Glomerular endothelial cell (primary cell): ENCODE measurements at places on chromosomes 12 and 14.

- DNase-seq = no peak
Measured at GRCh38 chr14:54330876-54331275, 65.9 kb upstream of the CDKN3 start.

DNA sequence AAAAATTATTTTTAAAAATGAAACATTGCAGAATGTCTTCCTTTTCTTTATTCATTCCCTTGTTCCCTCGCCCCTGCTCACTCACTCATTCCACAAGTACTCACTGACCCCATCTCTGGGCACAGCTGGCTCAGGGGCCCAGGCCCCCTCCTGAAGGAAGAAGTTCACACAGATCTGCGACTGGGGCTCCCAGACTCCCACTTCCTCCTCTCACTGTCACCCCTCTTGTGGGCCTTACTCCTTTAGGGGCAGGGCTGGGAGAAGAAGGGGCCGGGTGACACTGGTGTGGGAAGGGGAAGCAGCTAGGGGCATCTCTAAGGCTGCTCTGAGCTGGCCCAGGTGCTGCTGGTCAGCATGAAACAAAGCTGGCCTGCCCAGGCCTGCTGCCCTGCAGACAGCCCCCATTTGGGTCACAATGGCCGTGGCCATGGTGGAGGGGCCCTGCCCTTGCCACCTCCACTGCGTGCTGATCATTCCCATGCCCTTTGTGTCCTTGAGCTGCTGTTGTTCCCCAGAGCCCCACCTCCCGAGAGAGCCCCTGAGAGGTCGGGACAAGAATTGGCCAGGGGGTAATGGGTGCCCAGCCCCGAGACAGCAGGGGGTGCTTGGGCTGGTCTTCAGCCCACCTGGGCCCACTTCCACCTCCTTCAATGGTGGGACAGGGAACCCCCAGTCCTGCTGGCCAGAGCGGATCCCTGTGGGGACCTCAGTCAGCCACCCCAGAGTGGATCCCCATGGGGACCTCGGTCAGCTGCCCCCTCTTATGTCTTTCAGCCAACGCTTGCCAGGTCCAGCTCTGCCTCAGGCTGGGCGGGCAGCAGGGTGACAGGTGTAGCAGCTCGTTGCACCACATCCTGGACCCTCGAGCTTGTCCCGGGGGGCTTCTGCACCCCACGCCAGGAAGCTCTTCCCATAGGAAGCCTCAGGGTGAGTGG lies 212.4 kb upstream of the C14orf180 start:
- DNase-seq = no peak

DNA sequence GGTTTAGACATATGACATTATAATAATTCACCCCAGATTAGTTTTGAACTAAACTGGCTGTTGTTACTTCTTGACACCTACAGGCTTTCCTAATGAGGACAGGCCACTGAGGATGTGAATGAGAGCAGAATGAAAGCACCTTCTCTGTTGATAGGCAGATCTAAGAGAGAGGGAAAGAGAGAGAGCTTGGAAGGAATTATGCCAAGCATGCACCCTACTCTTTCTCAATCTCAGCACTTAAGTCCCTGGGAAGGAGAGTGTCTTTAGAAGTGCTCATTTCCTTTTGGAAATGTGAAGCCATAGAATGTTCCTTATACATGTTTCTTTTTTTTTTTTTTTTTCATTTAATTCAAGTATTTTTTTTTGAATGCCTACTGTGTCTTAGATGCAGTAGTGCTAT lies 49.0 kb downstream of the TBC1D15 start:
- no peak for DNase-seq

- DNase-seq = no peak
Measured at GRCh38 chr14:72962829-72963312, 36.6 kb downstream of the DCAF4 start.

- DNase-seq = no peak
Measured at GRCh38 chr14:59582161-59582560, 5.5 kb upstream of the CCDC175 start.

- DNase-seq = no peak
Measured at GRCh38 chr12:91781114-91781513, 364.5 kb downstream of the BTG1 start.

DNA sequence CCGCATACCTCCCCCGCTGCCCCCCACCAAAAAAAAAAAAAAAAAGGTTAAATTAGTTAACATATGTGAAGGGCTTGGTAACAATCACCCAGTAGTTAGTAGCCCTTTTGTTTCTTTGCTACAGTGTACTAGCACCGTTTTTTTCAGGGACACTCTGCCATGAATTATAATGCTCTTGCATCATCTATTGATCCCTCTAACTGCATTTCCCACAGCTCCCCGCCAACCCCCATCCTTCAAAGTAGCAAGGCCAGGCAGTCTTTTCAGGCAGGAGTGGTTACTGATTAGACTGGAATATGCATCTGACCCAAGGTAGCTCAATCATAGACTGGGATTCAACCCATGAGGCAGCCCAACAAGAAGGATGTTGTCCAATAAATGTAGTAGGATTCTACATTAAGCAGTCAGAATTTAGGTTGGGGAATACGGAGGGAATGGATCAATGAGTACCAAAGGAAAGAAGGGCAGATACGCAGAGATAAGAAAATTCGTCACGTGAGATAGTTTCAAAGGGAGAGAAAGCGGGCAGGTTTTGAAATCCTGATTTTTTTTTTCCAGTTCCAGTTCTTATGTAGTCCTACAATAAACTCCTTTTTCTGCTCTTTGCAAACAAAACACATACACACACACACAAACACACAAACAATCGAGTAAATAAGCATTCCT lies 39.8 kb upstream of the CRACR2A start:
- DNase-seq = no peak

- DNase-seq = no peak
Measured at GRCh38 chr14:35643513-35643912, 109.5 kb downstream of the INSM2 start.

DNA sequence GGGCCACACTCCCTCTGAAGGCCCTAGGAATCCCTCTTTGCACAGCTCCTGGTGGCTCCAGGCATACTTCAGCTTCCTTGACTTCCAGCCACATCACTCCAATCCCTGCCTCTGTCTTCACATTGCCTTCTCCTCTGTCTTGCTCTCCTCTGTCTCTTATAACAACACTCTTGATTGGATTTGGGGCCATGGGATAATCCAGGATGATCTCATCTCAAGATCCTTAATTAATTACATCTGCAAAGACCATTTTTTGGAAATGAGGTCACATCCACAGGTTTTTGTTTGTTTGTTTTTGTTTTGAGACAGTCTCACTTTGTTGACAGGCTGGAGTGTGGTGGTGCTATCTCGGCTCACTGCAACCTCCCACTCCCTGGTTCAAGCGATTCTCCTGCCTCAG lies 88.7 kb downstream of the TMTC1 start:
- no peak for DNase-seq

DNA sequence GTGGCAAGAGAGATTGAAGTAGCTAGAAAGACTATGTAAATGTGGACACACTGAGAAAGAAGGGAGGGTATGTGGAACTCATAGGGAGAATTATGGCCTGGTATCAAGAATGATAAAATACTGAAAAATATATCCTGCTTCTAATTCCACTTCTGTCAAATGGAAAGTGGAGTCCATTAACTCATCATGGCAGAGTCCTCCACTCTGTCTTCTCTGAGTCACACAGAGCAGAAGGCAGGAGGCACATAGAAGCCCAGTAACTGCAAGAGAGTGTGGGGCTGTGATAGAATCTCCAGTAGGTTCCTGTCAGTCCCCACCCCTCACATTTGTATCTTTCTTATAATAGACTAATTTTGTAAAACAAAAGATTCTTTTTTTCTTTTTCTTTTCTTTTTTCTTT lies 223.7 kb downstream of the AKAP6 start:
- no peak for DNase-seq

- DNase-seq = no peak
Measured at GRCh38 chr12:71718611-71719010, 32.7 kb downstream of the TMEM19 start.

DNA sequence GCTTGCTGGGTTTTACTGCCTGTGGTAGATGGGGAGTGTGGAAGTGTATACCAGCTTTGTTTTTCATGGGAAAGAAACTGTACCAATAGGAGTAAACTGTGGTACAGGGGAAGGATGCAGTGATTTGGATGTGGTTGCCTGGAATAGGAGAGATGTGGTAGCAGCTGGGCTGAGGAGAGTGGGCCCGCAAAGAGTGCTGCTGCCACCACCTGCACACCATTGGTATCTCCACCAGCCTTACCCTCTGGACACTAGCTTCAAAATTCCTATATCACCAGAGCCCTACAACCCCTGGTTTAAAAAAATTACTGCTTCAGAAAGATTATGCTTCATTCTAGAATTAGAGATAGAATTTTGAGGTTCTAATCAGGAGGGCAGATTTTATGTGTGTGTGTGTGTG lies 53.6 kb downstream of the AKAP6 start:
- no peak for DNase-seq

GRCh38 chr12:85825746-85826145 lies 10.5 kb downstream of the RASSF9 start:
- no peak for DNase-seq

DNA sequence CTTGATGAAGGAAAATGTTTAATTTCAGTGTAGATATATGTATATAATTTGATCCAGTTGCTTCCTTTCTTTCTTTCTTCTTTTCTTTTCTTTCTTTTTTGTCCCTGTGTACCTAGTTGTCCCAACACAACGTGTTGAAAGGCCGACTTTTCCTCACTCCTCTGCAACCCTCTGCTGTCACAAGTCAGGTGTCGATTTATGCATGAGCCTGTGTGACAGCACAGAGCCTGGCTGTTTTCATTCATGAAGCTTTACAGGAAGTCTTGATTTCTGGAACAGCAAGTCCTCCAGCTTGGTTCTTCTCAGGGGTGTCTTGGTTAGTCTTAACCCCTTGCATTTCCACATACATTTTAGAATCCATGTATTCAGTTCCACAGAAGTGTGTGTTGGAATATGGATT lies 88.1 kb downstream of the PPP2R5C start:
- no peak for DNase-seq

DNA sequence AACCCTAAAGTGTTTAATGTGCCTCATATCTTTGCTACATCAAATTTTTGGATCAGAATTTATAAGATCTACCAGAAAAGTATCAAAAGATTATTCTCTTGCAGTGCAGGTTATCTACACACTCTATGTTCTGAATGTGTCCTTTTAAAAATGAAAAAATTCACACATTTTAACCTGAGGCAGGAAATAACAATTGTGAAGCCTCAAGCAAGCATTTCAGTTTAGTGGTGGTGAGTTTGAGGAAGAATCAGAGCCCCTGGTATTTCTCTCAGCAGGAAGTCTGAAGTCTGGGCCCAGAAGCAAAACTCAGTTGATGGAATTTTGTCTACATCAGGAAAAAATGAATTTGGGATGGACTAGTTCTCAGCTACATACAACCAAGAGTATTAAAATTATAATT lies 137.0 kb upstream of the PZP start:
- no peak for DNase-seq

- DNase-seq = no peak
Measured at GRCh38 chr12:47725091-47725772, at the start of gene ENDOU. Gene ENDOU (minus strand): TSS chr12:47725490. CDS start chr12:47725413, 77 bp downstream.

- no peak for DNase-seq
Measured at GRCh38 chr14:95507701-95508103, 8.7 kb downstream of the SYNE3 start.

DNA sequence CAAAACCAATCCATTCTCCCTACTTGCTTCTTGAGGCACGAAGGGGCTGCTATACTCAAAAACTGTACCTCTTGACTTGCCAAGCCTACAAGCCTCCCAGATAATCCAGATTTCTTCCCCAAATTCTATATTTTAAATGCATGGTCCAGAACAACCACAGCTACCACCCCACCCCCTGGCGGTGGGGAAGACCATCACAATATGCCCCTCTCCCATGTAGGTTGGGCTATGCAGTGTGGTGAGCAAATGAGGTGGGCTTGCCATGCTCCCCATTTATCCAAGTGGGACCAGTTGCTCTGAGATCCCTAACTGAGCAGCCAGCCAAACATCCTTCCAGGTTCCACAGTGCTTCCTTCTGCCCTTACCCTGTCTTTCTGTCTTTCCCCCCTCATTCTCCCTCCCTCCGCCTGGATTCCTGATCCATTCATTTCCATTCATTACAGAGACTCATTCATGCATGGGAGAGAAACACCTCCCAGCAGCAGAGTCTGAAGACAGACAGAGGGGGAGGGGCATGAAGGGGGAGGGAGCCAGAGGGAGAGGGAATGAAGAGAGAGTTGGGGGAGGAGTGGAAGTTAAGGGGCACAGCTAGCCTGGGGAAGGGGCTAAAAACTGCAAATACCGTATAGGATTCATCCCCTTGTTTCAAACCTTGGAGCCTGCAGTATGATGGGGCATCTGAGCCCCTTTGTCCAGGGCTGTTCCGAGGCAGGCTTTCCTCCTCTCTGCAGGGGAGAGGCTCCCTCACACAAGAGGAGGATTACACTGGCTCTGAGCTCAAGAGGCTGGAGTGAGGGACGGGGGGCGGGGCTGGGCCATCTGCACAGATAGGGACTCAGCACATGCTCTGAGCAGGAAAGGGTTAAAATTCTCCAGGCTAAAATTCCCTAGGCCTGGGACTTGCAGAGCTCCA lies 4.4 kb downstream of the ZNF219 start:
- no peak for DNase-seq

GRCh38 chr14:90599339-90599738 lies 202.5 kb downstream of the CALM1 start:
- no peak for DNase-seq

- DNase-seq = no peak
Measured at GRCh38 chr12:4273652-4274395, at the start of gene CCND2. Gene CCND2 (plus strand): TSS chr12:4273762. CDS start chr12:4274041, 279 bp downstream.

DNA sequence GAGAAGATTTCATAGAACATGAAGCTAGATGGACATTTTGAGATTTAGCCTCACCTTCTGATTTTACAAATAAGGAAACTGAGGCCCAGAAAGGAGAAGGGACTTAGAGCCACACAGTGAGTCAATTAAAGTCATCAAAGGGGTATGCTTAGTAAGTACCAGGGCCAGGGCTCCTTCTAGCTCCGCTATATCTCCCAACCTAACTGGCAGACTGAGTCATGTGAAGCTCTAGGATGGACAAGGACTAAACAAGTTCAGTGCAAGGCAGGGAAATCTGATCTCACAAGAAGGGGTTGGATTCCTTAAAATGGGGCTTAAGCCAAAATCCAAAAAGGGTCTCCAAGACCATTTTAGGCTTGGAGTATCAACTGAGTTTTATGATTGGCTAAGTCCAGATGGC lies 215.8 kb downstream of the PHLDA1 start:
- DNase-seq = no peak

DNA sequence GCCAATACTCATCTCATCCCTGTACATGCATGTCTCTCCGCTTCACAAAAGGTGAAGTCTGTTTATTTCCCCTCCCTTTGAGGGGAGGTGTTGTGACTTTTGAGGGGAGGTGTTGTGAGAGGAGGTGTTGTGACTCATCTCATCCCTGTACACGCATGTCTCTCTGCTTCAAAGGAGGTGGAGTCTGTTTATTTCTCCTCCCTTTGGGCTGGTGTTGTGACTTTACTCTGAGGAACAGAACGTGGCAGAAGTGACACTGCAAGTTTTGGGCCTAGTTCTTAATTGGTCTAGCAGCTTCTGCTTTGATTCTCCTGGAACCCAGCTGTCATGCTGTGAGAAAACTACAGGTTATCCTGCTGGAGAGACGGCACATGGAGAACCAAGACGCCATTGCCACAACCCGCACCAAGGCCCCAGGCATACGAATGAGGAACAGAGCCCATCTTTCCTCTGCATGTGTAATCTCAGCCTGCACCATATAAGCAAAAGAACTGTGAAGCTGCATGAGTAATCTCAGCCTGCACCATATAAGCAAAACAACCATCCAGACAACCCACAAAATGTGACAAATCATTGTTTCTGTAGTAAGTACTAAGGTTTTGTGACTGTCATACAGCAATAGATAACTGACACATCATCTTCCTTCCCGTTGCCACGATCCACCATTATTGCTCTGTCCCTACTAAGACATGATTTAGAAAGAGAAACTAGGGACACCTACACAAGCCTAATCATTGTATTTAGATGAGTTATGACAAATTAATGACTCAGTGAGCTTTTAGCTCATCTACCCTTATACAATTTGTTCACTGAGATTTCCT lies 30.0 kb downstream of the GALNT4 start:
- DNase-seq = no peak
